Renal pelvis (tissue), 12 donors: ENCODE measurements at places on chromosomes 16 and 17. TPM values are rescaled to one million over a fixed set of nuclear protein-coding genes. Genes with fewer than 3 reads are reported as not detected.

- DNase-seq: no peak
Measured at GRCh38 chr17:80182845-80183223, 13.0 kb downstream of the CARD14 start.

The MYH13 gene
- 0.15 TPM for polyA plus RNA-seq

The PHF23 gene
- 59.0 TPM for polyA plus RNA-seq

The MT3 gene
- polyA plus RNA-seq: 2.5 TPM

- no peak for DNase-seq
Measured at GRCh38 chr16:68251832-68252231, 6.7 kb downstream of the PLA2G15 start.

DNA sequence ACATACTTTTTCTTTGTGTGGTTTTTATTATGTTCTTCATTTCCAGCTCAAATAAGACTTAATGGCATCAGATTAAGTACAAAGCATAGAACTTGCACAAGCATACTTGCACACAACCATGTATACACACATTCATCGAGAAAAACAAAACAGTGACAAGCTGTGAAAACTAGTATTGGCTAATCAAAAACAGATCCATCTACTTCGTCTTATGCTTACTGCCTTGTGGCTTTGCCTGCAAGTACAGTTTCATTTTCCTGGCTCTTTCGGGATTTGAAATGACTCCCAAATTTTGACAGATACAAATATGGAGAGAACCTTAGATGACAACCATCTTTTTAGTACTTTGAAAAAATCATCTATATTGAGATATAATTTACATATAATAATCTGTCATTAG lies 338.3 kb downstream of the BCAS3 start:
- DNase-seq: no peak
